ENCODE measurements at places on chromosomes 2 and 18. TPM values are rescaled to one million over a fixed set of nuclear protein-coding genes. Genes with fewer than 3 reads are reported as not detected.
A peak's percentile ranks its signal among the peaks of the same experiment; 100 is the strongest.

DNA sequence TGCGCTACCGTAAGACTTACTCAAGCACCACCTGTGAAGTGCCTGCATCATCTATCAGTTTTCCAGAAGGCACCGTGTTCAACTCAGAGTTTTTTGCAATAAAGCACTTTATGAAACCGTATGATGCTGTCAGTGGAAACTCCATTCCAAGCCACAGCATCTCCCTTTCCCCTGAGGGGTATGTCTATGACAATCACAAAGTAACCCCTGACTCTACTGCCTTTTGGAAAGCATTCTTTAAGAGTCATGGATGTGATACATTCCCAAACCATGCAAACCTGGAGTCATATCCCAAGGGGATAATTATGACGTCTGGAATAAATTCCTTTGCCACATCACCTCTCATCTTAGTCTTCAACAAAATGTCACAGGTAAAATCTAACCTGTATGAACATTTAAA lies 39.2 kb downstream of the UNC50 start:
- DNase-seq, result no peak

DNA sequence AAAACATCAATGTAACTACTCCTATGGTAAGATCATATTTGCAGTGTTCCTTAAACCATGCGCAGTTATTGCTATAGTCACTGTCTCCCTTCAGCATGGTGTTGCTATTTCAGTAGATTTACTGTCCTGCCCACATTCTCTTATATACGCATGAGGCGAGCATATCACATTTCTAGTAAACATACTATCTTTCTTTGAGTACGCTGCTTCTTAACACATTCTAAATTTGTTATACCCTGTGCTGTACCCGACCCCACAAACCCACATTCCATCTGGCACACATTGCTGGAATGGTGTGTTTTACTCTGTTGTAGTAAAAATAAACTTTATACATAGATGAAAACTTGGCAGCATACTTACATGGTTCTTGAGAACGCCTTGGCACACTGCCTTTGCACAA lies 163.3 kb downstream of the QPCT start:
- no peak for DNase-seq

GRCh38 chr2:3669656-3670055 lies 11.7 kb downstream of the ALLC start:
- DNase-seq, result no peak

GRCh38 chr2:177585234-177585863 lies 192.8 kb downstream of the AGPS start:
- DNase-seq, result no peak

- no peak for DNase-seq
Observed at GRCh38 chr2:161947406-161947805, 126.6 kb downstream of the DPP4 start.

DNA sequence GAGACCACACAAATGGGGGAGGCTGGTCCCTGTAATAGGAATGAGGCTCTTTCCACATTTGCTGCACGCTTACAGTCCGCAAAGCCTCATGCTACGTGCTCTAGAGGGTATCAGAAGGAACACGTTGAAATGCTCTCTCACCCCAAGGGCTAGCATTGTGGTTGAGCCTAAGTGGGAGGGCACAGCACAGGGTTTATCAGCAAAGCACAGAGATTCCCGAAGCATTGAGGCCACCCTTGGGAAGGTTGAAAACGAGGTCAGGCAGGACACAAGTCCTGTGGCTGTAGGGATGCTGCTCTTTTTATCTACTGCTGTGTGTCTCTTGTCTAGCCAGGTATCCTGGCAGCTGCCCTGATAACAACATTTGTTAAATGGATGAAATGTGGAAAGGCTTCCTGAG lies 378.3 kb downstream of the EN1 start:
- no peak for DNase-seq

GRCh38 chr2:13508671-13509070 lies 791.9 kb downstream of the TRIB2 start:
- no peak for DNase-seq

GRCh38 chr2:216694082-216694825 lies 1.1 kb downstream of the IGFBP5 start:
- no peak for DNase-seq

- peak; percentile 90 for DNase-seq
Observed at GRCh38 chr2:112004253-112004645, 50.8 kb upstream of the TMEM87B start.

- DNase-seq, result no peak
Observed at GRCh38 chr18:74476140-74476539, 19.0 kb upstream of the DIPK1C start.

- DNase-seq, result no peak
Observed at GRCh38 chr2:26080356-26080755, 46.5 kb downstream of the RAB10 start.

GRCh38 chr2:159064446-159065301 lies 96.2 kb downstream of the TANC1 start:
- no peak for DNase-seq

DNA sequence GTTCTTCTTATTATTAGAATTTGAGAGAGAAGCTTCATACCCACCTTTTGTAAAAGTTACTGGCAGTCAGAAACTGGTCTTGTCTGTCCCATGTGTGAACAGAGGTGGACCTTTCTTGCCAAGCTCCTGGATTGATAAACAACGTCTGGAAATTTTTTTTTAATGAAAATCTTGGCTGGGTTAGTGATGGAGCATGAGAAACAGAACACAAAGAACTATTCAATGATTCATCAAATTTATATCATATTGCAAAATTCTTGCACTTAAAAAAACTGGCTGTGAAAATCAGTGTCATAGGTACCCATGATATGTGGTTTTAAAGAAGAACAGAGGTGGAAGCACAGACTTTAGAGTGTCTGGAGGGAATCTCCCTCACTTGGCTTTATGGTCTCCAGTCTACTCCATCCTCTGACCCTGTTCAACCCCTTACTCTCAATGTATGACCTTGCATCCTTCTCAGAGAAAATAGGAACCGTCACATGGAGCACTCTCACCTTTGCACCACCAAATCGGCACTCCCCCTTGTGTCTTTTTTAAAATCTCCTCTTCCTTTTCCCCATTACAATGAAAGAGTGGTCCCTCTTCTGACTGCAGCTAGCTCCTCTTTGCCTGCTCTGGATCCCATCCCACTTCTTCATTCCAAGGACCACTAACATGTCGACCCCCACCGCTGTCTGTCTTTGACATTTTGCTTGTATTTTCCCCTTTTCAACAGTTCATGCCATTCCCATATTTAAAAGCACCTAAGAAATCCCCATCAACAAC lies 58.2 kb downstream of the COPS8 start:
- no peak for DNase-seq

GRCh38 chr2:19971691-19972090 lies 18.2 kb downstream of the WDR35 start:
- no peak for DNase-seq

DNA sequence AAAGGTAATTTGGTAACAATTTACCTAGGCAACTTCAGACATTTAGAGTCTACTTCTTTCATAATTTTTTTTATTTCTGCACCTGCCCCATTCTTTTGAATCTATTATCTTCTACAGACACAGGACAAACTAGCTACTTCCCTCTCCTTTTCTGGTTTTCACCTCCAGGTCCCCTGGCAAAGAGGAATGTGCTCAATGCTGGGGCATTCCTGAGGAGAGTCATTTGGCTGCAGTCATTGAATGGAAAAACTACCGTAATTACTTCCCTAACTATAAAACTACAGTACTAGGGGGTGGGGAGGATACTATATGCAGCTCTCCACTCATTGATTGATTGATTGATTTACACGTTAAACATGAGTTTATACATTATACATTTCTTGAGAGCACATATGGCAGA lies 11.2 kb upstream of the ARHGAP28 start:
- no peak for DNase-seq

- no peak for DNase-seq
Observed at GRCh38 chr2:164388511-164388910, 232.8 kb downstream of the GRB14 start.

- DNase-seq, result no peak
Observed at GRCh38 chr18:58785171-58785805, 79.4 kb upstream of the ZNF532 start.

- DNase-seq, result no peak
Observed at GRCh38 chr2:170715062-170715931, at the start of gene SP5. Gene SP5 (plus strand): TSS chr2:170715337. CDS start chr2:170715513, 176 bp downstream.

- no peak for DNase-seq
Observed at GRCh38 chr2:29022679-29023078, 41.6 kb downstream of the TOGARAM2 start.

GRCh38 chr2:171669121-171669520 lies 18.1 kb upstream of the DYNC1I2 start:
- DNase-seq, result no peak

DNA sequence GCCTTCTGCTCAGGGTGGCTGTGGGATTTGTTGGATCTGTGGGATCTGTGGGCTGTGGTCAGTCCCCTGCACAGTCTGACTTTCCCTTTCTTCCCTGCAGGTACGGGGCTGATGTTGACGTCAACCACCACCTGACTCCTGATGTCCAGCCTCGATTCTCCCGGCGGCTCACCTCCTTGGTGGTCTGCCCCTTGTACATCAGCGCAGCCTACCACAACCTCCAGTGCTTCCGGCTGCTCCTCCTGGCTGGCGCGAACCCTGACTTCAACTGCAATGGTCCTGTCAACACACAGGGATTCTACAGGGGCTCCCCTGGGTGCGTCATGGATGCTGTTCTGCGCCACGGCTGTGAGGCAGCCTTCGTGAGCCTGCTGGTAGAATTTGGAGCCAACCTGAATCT lies 17.5 kb downstream of the ASB1 start:
- DNase-seq, result no peak

DNA sequence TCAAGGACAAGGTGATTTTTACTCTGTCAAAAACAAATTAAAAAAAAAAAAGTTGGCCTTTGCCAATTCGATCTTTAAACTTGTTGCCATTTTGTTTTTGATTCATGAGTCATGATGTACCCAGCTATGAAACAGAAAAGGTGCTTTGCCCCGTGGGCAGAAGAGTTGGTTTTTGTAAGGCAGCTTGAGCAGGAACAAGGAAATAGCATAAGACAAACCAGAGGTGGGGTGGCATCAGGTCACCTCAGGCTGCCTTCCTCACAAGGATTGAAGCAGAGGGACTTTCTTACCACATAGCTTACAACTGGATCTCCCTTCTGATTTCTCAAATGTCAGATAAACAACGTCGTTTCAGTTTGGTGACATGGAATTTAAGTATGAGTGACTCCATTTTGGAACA lies 123.8 kb downstream of the ARL4C start:
- DNase-seq, result no peak

GRCh38 chr2:25257032-25257552 lies 84.6 kb downstream of the DNMT3A start:
- DNase-seq, result no peak

DNA sequence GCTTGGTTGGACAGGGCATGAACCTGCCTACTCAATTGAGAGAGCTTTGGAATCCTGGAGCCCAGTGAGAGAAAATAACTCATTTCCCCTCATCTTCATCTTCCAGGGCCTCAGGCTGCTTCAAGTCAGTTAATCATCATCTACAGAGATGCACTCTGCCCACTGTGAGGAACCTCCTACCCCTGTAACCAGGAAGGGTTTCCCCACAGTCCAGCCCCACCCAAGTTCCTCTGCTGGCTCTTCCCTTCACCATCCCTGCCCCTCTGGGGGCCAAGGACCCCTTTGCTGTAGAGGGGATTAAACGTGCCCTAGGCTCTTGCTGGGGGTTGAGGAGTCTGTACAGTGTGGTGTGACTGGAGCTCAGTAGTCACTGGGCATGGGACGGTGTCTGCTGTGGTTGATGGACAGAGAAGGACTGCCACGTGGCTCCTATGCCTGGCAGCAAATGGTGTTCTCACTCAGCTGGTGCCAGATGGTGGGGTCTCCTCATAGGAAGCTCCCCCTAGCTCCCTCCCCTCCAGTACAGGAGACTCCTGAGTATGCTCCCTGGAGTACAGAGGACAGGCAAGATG lies 29.5 kb upstream of the LGALSL start:
- DNase-seq, result no peak

Gene IL36RN
- total RNA-seq, result not detected

Gene EHD3
- 14.6 TPM for total RNA-seq

Gene ARHGEF33
- 0.34 TPM for total RNA-seq

Gene IMMT
- total RNA-seq, result 76.2 TPM

Gene NGEF
- total RNA-seq, result not detected

Gene LYPD6
- 2.3 TPM for total RNA-seq

Gene CERKL
- total RNA-seq, result 0.75 TPM

Gene FOXD4L1
- not detected for total RNA-seq

Gene FEV
- total RNA-seq, result not detected

Gene MC4R
- 0.35 TPM for total RNA-seq

Gene TUBB6
- total RNA-seq, result 57.0 TPM

Gene PASK
- total RNA-seq, result 20.8 TPM

Gene SCN1A
- not detected for total RNA-seq

Gene CLASP1
- 103 TPM for total RNA-seq

Gene CACNB4
- 5.1 TPM for total RNA-seq
